Heart right ventricle (tissue), 16 donors: ENCODE measurements at places on chromosomes 1 and 21. TPM values are rescaled to one million over a fixed set of nuclear protein-coding genes. Genes with fewer than 3 reads are reported as not detected.

GRCh38 chr1:7432900-7433380 is 338.2 kb upstream of the VAMP3 start:
- no peak for DNase-seq
- no peak overlapping the region for H3K27ac ChIP-seq
- H3K4me3 ChIP-seq, result no peak overlapping the region
- H3K36me3 ChIP-seq, result no peaks in the 10 kb centered on the region
- H3K4me1 ChIP-seq, result no peaks in the 10 kb centered on the region
- H3K27me3 ChIP-seq, result no peaks in the 10 kb centered on the region

RRAGC gene
- 30.6 TPM for total RNA-seq

RHBG gene
- total RNA-seq, result not detected

CHRM3 gene
- 0.05 TPM for total RNA-seq
